CD4-positive, alpha-beta T cell treated with Interleukin-6 for 4 hours (primary cell): ENCODE measurements at places on chromosomes 11 and 22.

DNA sequence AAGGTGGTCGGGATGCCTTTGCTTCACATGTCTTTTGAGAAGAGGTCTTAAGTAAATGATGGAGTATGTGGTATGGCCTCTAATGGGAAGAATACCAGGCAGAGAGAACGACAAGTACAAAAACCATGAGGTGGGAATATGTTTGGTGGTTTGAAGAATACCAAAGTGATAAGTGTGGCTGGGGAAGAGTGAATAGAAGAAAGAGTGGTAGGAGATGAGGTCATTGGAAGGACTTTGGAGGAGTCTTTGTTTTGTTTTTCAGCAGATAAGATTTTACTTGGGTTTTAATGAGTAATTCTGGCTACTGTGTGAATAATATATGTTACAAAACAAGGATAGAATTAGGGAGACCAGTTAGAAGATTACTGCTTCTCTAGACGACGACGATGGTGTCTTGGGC is 515.4 kb downstream of the RAB38 start:
- no peak for DNase-seq

DNA sequence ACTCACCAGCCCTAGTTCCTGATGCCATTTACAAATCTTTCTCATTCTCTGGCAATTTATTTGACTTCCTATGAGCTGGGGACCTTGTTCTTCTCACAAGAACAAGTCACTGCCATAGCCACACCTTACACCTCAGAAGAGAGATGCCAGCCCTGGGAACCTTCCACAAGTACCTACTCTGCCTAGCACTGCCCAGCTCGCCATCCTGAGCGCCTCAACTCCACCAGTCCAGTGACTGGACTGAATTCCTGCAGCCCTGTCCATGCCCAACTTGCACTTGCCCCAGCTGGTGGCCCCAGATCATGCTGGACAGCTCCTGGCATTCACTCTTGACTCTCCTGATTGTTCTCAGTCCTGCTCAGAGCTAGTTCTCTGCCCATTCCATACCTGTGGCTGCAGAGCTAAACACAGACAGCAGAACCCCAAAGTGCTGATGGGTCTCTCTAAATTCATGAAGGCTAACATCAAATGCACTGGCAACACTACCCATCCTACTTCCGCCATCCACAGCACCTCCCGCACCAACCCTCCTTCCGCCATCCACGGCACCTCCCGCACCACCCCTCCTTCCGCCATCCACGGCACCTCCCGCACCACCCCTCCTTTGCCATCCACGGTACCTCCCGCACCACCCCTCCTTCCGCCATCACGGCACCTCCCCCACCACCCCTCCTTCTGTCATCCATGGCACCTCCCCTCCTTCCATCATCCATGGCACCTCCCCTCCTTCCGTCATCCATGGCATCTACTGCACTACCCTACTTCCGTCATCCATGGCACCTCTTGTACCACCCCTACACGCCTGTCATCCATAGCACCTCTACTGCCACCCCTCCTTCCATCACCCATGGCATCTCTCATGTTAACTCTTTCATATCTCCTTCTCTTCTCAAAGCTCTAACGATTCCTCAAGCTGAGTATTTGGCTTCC is 23.6 kb upstream of the SLC25A1 start:
- DNase-seq = no peak

GRCh38 chr11:92727769-92728168 is 241.7 kb upstream of the MTNR1B start:
- DNase-seq = no peak

DNA sequence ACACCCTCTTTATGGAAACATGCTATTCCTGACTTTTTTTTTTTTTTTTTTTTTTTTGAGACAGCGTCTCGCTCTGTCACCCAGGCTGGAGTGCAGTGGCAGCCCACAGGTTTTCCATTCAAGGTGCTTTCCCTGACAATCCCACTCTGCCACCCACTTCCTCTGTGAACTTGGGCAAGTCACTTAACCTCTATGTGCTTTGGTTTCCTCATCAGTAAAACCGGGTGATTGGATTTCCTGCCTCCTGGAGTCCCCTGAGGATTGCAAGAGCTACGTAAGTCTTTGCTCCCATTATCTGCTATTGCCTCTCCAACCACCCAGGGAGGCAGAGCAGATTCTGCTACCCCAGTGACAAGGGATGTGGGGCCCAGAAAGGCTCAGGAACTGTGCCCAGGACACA is 54.1 kb downstream of the CELSR1 start:
- DNase-seq = no peak

GRCh38 chr11:5036669-5037068 is 9.7 kb upstream of the OR52J3 start:
- no peak for DNase-seq

GRCh38 chr11:114237321-114238280 is 58.6 kb upstream of the NNMT start:
- DNase-seq = no peak

DNA sequence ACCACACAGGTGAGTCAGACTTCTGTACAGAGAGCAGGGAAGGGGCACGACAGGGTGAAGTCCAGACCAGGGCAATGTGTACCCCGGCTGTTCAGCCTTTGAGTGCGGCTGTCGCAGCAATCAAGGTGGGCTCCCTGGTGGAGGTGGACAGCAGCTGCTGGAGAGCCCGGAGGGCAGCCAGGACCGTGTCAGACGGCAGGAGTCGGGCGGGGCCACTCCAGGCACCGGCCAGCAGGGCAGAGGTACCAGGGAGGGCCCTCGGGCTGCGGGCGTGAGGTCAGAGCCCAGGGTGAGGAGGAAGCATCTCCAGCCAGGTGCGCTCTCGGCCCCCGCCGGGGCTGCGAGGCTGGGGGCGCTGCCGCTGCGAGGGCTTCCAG is 802 bp upstream of the PIM3 start:
- DNase-seq = no peak

- DNase-seq = no peak
These were observed 986.5 kb downstream of the TBC1D22A start for GRCh38 chr22:47748957-47749356.

- peak; percentile 87 for DNase-seq
These were observed 5.3 kb downstream of the VSIG2 start for GRCh38 chr11:124746621-124747243.

DNA sequence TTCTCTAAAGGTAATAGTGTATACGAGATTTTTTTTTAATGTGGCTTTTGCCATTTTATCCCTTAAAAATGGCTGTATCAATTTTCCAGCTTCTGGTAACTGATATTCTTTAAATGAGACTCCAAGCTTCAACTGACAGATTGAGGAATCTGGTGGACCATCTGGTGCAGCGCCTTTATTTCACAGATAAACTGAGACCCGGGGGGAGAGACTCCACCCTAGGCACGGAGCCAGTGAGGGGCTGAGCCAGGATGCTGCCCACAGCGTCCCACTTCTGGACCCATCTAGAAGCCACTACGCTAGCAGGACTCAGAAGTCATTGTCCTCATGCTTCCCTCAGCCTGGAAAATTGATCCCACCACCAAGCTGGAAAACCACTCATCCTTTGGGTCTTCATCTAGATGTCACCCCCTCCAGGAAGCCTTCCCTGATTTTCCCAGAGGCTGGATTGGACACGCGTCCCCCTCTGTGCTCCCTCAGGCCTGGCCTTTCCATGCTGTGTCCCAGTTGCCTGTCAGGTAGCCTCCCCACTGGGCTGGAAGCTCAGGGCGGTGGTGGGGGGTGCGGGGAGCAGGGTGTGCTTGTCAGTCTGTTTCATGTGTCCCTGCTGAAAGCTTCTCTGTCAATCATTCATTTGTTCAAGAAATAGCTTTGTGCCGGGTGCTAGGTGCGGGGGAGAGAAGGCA is 12.3 kb upstream of the CD5 start:
- DNase-seq = no peak

DNA sequence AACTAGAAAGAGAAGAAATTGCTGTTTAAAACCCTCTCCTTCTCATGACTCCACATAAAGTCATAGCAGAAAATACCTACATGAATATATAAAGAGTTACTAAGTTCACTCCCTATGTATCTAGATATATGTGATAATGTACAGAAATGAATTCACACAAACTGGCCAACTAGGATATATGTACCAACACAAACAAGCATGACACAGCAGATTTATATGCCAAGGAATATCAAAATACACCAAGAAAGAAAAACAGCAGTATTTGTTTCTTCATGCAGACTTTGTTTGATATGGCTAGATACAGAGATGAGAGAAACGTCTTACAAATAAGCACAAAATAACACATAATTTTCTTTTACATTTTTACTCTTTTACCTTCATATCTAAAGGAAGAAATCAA is 1.8 kb downstream of the OR51G1 start:
- DNase-seq = no peak

DNA sequence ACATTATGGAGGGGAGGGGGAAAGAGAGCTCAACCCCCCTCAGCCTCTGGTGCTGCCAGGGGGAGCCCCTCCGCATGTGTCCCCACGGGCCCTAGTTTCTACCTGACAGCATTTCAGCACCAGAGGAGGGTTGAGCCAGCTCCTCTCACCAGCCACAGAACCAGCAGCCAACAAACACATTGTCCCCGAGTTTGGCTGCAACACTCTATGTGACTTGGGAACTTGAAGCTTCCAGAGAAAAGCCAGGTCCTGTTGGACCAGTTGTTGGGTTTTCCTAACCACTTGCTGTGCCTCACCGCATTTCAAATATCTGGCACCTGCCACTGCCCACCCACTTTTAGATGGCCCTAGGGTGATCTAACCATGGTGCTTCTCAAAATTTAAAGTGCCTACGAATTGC is 13.5 kb downstream of the TMA7B start:
- no peak for DNase-seq

DNA sequence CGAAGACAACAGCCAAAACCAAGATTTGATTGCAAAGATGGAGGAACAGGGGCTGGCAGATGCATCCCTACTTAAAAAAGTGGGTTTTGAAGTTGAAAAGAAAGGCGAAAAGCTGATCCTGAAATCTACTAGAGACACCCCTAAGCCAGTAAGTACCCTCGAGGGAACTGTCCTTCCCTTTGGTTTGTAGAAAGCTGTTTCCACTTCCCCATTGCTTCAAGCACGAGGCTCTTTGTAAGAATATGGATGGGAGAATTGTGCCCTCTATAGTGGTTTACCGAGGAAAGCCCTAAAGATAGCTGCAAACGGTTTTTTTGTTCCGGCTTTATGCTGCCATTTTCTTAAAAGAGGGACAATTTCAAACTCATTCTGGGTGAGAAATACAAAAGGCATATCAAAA is 133.9 kb downstream of the WNT7B start:
- DNase-seq = no peak

DNA sequence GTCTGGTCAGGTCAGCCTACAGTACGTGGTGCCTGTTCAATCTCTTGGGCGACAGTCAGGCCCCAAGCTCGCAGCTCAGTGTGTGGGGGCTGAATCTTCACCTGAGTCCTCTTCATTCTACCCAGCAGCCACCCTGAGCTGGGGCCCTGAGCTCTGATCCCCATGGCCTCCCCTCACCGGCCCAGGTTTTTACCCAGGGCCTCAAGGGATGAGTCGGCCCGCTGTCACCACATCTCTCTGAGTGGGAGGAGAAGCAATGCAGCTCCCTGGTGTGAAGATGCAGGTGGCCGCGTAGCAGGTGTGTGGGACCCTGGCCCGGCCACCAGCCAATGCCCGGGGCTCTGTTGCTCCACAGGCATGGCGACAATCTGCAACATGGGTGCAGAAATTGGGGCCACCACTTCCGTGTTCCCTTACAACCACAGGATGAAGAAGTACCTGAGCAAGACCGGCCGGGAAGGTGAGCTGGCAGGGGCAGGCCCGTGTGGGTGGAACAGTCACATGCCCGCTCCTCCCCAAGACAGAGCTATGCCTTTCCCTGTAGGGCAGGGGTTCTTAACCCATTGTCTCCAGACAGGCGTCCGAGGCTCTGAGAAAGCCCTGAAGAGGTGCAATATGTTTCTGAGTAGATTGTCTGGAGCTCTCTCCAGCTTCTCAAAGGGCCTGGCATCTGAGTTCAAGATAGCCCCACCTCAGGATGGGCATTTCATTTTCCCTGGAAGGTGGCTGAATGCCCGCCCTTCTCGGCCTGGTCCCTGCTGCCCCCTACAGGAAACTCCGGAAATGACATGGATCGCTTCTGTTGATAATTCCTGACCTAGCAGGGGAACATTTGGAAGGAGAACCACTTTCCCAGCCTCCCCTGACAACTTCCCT is 26.9 kb downstream of the POLR3H start:
- DNase-seq = peak; percentile 54

- no peak for DNase-seq
These were observed 51.9 kb downstream of the SPECC1L start for GRCh38 chr22:24322522-24322921.

DNA sequence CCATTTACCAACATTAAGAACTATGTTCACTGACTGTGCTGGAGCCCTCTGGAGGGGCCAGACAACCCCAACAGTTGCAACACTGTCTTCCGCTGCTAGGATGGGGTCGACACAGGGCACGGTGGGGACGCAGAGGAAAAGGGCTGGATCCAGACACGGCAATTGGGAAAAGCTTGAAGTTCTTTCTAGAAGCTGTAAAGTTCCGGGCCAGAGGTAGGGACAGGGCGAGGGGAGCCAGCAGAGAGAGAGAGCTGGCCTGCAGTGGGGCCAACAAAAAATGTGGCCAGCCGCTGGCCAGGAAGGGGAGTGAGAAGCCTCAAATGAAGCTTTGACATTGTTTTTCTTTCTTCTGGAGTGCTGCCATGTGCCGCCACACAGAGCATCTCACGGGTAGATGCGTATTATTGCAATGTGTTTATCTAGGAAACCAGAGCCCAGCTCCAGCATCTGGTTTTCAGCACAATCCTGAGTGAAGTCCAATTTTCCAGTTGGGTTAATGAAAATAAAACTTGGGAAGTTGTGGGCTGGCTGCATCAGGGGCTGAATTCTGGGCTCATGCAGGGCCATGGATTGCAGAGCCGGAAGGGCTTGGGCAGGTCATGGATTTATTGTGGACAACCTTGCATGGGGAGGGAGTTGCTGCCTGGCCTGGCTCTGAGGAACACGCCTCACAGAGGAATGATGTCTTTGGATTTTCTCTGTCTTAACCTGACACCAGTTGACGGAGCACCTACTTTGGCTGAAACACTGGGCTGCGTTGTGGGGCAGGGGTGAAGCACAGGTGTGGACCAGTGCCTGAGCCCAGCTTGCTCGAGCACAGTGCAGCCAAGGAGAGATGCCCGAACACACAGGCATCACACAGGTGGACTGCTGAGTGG is 67.6 kb upstream of the AMPD3 start:
- no peak for DNase-seq

GRCh38 chr11:33168709-33169200 is 7.5 kb upstream of the CSTF3 start:
- DNase-seq = no peak
